ENCODE measurements at places on chromosomes 16 and 17.

DNA sequence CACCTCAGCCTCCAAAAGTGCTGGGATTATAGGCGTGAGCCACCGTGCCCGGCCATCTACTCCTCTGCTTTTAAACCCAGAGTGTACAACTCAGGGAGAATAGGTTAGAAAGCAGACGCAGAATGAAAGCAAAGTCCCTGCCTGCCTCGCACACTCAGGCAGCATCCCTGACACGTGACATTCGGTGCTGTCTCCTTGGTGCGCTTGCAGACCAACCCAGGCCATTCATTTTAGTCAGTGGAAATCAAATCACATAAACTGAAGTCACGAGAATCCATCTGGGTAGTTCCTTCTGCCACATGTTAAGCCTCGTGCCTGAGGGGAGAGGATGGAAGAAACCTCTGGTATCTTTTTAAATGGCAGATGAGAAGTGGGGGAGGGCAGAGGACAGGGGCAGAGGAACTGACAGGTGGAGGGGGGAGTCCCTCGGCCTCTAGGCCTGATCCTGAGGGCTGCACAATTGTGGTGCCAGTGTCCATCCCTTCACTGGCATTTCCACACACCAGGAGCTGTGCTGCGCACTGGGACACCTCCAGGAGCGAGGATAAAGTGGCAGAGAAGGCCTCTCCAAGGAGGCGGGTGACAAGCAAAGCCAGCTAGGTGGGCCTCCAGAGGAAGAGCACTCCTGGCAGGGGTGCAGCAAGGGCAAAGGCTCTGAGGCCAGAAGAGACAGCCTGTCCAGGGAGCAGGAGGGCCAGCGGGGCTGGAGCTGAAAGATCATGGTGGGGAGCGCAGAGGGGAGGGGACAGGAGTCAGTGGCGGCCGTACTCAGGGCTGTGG is 196.3 kb downstream of the KATNIP start:
- DNase-seq = no peak

DNA sequence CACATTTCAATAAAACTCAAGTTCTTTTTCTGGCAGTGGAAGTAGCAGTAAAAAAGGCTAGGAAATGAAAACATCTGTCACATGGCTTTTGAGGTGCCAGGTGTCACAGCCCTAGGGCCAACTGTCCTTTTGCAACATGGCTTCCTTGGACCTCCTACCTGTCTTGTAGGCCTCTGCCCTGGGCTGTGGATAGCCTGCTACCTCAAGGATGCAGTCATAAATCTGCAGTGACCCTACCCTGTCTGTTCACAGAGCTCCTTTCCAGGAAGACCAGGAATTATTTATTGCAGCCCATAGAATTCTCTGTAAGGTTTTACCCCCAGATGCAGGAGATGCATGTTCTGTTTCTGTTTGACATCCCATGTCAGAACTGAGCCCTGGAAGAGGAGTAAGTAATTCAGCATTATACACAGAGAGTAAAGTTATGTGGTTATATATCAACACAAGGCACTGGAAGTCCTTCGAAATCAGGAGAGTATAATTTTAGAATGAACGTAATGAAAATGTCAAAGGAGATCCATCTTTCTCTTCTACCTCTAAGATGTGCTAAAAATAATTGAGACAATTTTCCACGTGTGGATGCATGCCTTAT is 172.6 kb downstream of the MAP2K4 start:
- no peak for DNase-seq

- no peak for DNase-seq
These were observed 31.4 kb upstream of the XYLT2 start for GRCh38 chr17:50314456-50315011.

DNA sequence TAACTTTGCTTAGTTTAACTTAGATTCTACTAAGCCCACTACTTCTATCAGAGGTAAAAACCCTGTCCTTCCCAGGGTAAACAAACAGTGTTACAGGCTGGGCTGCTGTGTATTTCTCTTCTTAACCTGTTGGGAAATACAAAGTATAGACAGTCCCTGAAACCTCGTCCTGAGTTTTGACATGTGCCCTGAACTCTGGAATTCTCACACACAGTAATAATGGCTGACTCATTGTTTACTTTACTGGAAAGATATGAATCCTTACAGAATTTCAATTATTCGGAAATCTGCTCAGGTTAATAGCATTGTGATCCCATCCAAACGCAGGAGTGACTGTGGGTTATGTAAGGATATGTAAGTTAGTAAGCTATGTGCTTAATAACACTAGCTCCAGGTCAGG is 199.1 kb downstream of the TMEM114 start:
- DNase-seq = no peak

GRCh38 chr17:16294560-16294959 is 58.7 kb downstream of the CENPV start:
- DNase-seq = no peak

DNA sequence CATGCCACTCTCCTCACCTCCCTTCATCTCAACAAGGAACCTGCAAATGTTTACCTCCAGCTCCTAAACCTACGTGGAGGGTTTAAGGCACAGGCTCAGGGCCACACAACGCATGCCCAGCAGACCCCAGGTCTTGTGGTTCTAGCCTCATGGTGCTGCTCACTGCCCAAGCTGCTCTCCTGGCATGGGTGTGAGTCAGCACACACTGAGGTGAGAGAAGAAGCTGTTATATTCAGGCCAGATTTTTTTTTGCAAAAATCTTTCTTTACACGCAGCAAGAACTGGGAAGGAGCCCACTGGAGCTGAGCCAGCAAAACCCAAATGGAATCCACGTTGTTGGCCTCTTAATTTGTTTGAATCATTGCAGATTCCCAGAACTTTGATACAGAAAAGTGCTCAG is 5.5 kb upstream of the C16orf96 start:
- no peak for DNase-seq
